ENCODE measurements at places on chromosomes 13 and 19.

DNA sequence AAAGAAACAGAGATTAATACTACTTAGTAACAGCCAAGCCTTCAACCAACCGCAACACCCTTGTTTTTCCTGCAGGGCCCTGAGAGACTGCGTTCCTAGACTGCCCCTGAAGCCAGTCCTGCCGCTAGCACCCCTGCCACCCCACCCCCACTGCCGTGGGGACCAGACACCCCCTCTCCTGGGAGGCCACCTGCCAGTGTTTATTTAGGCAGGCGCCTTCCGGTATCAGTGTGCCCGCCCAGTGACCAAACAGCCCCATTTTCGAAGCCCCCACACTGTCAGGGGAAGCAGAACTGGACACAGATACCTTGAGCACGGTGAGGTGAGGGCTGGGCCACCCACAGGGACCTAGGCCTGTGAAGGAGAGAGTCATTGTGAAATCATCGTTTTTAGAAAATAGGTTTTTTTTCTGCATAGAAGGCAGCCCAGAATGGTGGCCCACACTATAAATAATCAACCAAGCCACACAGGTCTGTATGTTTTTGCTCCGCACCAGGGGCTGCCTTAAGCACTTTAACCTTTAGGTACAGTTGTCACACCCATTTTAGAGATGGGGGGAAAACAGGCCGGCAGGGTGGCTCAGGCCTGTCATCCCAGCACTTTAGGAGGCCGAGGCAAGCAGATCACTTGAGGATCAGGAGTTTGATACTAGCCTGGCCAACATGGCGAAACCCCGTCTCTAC is 3.5 kb upstream of the TLE5 start:
- DNase-seq = no peak

DNA sequence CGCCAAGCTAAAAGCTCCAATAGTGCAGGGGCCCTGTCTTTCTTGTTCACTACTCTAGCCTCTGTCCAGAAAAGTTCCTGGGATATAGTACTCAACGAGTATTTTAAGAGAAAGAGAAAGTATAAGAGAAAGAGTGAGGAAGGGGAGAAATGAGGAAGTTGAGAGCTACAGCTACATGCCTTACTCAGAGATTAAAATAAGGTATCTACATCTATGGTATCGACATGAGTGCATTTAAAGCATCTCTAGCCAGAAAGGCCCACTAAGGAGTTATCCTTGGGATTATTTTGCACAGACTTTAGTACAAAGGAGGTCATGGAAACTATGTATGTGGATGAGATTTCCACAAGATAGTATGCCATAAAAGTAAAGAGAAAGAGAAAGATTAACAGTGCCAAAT is 28.5 kb downstream of the MYCBP2 start:
- DNase-seq = no peak

- DNase-seq = no peak
Observed at GRCh38 chr13:51721496-51721895, 82.5 kb downstream of the DHRS12 start.

GRCh38 chr13:22758245-22758644 is 422.5 kb upstream of the SGCG start:
- no peak for DNase-seq

DNA sequence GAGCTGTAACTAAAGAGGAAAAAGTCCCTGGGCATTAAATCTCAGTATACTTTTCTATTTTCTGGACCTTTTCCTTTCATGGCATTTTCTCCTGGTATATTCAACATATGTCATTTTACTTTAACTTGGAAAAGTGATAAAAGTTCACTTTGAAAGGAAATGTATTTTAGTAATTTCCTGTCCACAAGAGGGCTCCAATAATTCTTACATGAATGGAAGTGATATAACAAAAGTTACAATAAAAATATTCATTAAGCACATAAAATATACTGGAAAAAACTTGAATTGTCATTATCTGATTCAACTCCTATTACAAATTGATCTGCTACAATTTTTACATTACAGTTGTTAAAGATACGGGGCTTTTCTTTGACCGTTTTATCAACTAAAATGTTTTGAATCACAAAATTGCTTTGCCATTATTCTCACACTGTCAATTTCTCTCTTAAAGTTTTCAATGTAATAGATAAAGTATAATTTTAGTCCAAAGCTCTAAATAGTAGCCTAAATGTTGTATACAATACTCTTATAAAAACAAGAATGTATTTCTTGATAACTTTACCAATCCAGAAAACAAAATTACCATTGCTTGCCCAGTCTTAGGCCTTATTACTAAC is 4.9 kb downstream of the UBL3 start:
- DNase-seq = no peak

- no peak for DNase-seq
Observed at GRCh38 chr19:41994521-41994971, 516 bp upstream of the ATP1A3 start.

DNA sequence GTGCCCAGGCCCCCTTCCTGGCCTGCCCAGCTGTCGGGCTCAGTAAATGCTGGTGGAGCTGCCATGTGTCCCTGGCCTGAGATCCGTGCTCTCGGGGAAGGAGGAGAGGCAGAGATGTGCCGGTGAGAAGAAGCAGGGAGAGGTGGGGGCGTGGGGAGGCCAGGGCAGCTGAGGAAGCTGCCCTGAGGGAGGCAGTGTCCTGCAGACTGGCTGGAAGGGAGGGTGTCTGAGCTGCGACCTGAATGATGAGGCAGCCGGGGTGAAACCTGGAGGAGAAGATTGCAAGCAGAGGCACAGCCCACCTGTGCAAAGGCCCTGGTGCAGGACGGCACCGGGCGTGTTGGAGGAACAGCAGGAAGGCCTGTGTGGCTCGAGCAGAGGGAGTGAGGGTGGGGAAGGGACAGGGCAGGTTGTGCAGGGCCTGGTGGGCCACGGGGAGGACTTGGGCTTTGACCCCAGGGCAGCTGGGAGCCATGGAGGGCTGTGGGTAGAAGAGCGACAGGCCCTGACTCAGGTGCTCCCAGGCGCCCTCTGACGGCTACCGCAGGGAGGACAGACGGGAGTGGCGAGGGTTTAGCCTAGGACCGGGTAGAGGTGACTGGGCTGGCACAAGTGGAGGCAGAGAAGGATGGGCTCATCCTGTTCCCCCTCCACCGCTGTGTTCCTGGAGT is 14.0 kb upstream of the CELF5 start:
- peak; percentile 51 for DNase-seq

DNA sequence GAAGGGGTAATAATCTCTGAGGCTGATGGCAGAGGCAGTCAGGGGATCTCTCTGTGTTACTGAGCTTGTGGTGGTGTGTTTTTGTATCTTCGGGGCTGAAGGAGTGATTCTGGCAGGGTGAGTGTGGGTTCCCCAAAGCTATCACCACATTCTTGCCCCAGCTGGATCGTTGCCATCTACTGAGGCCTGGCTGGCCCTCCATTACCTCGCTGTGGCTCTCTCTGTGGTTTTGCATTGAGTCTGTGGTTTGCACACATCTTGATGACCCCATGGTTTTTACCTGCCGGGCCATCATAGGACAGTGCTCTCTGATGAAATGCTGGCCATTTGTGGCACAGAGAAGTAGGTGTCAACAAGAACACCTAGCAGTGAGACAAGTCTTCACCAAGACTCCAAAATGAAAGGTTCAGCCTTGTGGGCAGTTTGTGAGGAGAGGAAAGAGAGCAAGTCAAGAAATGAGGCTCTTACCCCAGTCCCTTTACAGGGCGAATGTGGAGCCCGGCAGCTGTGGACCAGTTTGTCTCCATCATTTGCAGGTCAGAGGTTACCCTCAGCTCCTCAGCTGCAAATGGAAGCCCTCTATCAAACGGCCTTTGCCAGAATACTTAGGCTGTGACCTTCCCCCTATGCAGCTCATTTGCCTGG is 69.0 kb upstream of the NPAS1 start:
- DNase-seq = peak; percentile 44

GRCh38 chr19:5142725-5143097 is 173.8 kb downstream of the KDM4B start:
- DNase-seq = no peak

DNA sequence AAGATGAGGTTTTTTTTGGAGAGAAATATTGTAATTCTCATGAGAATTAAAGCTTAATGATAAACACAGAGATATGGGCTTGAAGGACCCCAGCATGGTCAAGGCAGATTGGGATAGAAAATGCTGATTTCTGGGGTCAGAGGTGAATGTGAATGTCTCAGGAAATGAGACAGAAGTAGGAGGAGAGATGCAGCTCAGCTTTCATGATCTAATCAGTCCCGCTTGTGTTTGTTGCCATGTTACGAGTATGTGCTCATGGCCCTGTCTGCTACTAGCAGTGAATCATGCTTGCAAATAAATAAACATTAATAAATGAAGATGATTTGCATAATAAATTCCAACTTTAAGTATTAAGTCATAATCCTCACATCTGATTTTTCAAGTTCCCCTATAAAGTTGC is 23.0 kb upstream of the NDFIP2 start:
- DNase-seq = peak; percentile 60

DNA sequence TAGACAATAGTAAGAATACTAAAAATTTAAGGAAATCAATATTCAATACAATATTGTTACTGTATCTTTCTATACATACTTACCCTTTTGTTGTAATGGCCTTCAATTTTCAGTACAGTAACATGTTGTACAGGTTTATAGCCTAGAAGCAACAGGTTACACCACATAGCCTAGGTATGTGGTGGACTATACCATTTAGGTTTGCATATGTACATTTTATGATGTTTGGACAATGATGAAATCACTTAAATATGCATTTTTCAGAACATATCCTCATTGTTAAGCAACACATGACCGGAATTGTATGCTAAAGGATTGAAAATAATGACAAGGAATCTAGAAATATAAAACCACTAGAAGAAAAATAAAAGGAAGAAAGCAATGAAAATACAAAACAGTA is 611.4 kb downstream of the DACH1 start:
- no peak for DNase-seq

- DNase-seq = no peak
Observed at GRCh38 chr13:98288211-98288610, 111.1 kb upstream of the RNF113B start.

DNA sequence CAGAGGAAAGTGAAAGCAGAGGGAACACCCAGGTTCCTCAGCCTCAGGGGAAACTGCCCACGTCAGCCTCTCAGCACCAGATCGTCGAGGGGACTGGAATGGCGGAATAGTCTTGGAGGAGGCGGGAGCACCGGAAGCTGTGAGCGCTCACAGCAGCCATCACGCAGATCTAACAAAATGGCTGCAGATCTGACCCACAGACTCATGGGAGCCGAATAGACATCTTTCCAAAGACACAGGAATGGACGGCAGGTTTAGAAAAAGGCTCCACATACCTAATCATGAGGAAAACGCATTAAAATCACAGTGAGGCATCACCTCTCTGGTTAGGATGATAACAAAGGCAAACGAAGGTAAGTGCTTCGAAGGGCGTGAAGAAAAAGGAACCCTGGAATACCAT is 11.8 kb upstream of the LILRA2 start:
- no peak for DNase-seq
